ENCODE measurements at places on chromosomes 5 and 9. TPM values are rescaled to one million over a fixed set of nuclear protein-coding genes. Genes with fewer than 3 reads are reported as not detected.

The TUSC1 gene
- total RNA-seq: 0.52 TPM

The SCGB3A2 gene
- not detected for total RNA-seq

The PCDHGB4 gene
- total RNA-seq: 0.31 TPM

The MCTP1 gene
- total RNA-seq: 33.6 TPM

The SLC6A18 gene
- not detected for total RNA-seq

The CCNI2 gene
- total RNA-seq: 1.5 TPM

Data from mononuclear cell (primary cell).